ENCODE measurements at places on chromosomes 1 and 21.

- no peak for DNase-seq
Measured at GRCh38 chr1:9760824-9761223, 62.9 kb downstream of the CLSTN1 start.

DNA sequence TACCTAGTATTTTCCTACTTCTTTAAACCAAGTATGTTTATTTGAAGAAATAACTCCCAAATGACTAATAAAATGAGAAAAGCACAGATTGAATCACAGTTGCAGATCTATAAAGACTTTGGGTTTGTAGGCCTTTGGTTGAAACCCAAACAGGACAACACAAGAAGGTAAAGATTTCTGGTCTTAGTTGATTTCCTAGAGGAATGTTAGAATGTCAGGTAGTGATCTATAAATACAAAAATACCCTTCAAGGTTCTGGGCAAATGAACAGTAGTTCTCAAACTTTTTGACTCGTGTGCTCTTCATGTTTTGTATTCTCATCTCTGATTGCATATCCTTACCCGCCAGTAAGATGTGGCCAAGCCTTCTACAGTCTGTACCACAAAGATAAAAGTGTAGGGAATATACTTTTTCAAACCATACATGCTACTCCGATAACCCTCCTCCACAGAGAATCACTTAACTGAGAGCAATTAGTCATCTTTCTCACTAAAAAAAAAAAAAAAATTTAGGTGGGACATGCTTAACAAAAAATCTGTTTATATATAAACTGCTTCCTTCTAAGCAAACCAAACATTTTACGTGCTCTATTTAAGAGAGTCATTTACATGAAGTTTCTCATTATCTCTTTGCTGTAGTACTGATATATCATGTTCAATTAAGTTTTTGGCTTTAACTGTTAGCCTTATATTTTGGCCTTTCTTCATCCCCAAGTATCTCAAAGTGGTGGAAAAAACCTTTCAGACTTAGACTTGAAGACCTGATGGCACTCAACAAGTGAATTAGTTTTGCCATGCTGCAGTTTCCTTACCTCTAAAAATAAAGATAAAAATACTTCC, 36.0 kb downstream of the CNIH4 start:
- no peak for DNase-seq

DNA sequence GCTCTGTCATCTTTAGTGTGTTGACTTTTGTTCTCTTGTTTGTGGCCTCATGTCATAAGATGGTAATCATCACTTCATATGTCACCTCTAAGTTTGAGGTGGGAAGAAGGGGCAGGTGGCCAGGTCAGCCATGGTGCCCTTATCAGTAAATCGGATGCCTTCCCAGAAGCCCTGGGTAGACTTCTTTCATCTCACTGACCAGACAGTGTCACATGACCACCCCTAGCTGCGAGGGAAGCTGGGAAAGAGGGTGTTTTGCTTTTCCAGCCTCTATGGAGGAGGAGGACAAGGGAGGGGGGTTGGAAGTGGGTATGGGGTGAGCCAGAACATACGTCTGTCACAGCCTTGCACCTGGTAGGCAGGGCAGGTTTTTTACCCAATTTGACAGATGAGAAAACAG, 28.6 kb downstream of the TNFRSF1B start:
- no peak for DNase-seq

- peak; percentile 4 for DNase-seq
Measured at GRCh38 chr1:239545466-239545865, 159.1 kb downstream of the CHRM3 start.

DNA sequence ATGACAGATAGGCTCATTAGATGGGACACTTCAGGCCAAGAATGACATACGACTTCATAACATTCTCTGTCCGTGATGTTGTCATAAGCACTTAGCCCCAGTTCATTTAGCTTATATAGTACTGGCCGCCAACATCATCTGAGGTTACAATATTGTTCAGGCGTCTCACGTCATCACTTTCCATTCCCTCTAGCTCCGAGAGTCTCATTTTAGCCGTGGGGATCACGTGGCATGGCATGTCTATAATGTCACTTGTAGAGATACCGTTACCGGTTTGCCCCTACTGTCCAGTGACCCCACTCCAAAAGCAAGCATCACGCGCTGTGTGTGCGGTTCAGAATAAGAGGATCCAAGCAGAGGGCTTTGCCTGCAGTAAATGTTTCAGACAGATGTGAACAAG, 34.6 kb upstream of the HEATR1 start:
- DNase-seq: peak; percentile 42

DNA sequence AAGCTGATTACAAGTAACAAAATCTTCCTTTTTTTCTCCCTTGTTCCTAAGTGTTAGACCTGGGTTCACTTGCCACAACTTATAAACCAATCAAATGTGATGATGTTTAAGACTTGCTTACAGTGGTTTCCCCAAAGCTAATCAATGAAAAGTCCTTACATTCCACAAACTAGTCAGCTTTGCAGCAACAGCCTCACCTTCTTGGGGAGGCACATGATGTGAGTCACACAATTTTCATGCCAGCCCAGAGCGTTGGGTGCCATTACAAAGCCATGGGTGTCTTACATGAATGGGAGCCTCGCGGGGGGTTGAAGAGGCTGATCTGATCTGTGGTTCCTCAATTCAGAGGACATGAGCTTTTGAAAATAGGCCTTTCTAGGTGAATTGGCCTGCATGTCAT, 91.6 kb upstream of the UBE2U start:
- no peak for DNase-seq

- no peak for DNase-seq
Measured at GRCh38 chr1:228751360-228752098, 16.2 kb downstream of the RHOU start.

- DNase-seq: no peak
Measured at GRCh38 chr1:48887796-48888195, 111.1 kb upstream of the BEND5 start.

- no peak for DNase-seq
Measured at GRCh38 chr1:20555025-20555757, 2.8 kb downstream of the FAM43B start.

DNA sequence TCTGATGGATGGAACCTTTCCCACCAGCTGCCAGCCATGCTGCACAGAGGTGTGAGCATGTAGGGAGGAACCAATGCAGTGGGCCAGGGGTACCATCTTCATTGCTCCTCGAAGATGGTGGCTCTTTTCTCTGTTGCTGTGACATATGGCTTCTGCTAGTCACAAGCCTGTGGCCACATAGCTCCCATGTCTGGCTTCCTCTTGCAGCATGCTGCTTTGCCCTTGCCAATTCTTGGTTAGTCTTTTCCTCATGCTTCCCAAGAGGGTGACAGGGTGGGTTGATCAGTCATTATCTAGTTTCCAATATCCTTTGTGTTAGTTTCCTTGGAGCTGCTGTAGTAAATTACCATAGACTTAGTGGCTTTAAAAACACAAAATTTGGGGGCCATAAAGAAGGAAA, 123.4 kb downstream of the ETS2 start:
- no peak for DNase-seq

DNA sequence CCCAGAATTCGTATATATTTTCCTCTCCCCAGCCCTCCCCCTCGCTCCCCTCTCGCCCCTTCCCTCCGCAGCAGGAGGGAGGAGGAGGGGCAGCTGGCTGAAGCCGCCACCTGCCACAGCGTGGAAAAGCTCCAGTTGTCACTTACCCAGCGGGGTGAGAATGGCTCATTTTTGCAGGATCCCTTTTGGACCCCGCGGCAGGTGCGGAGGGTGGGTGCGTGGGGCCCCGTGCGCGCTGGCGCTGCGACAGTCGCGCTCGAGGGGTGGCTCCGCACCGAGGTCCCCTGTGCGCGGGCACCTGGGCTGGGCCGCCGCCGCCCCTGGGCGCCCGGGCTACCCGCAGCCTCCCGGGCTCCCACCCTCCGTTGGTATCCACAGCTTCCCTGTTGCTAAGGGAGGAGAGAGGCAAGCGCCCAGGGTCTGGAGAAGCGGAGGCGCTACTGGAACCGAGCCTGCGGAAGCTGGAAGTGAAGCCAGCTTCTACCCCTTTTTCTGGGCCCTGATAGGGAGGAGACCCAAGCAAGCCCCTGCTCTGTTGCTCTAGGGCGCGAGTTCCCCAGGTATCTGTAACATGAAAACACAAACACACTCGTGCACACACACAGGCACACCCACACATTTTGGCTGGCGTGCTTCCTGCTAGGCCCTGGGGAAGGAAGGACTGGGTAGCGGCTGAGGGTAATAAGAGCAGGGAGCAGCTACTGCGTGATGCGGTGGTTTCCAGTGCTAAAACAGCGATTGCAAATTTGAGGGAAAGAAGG, at the start of gene ERICH3:
ERICH3 (minus strand) TSS at position 442 of the 761 bp plus-strand sequence; CDS start at position 169, 273 bp downstream.
- DNase-seq: peak; percentile 81

DNA sequence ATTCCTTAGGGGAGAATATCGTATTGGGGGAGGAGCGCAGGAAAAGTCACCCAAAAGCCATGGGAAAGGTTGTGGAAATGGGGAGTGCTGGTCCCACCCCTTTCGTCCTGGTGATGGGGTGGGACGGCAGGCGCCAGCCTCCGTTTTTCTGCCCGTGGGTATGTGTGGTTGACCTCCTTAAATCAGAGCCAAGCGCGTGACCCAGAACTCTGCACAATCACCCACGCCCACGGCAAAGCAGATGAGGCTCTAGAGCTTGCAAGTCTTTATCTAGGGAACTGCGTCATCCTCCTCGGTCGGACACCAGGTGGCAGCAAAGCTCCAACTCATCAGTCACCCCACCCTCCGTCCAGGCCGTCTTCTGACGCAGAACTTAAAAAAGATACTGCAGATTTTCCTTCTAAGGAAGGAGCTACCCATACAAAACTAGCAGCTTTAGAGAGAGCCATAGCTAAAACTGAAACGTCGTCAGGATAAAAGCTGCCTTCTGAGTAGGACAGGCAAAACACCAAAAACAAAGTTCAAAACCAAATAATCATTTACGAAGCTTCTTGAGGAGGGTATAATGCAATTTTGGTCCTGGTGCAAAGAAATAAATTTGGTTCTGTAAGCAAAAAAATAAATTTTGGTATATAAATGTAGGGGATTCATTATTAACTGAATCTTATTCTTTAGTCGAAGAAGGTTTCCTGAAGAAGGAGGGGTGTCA, 62.0 kb downstream of the TBX19 start:
- DNase-seq: peak; percentile 85

DNA sequence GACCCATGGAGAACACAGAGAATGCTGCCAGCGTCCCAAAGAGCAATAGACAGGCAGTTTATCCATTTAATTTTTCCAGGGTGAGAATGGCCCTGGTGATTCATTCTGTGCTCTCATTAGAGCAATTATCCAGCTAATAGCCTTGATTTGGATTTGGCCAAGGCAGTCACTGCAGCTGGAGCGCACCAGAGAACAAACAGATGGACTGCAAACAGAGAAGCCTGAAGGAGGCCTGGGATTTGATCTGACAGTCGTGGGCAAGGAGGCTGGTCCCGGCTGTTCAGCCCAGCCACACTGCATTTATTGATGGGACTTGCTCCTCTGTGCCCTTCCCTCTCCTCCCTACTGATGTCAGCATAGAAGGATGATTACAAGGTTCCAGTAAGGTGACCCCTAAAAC, 353.9 kb upstream of the C1orf174 start:
- no peak for DNase-seq

- DNase-seq: no peak
Measured at GRCh38 chr1:88434836-88435235, 249.2 kb upstream of the PKN2 start.

All from DMS53 (cell line).